WERI-Rb-1 (cell line): ENCODE measurements at places on chromosomes 3 and 15.

DNA sequence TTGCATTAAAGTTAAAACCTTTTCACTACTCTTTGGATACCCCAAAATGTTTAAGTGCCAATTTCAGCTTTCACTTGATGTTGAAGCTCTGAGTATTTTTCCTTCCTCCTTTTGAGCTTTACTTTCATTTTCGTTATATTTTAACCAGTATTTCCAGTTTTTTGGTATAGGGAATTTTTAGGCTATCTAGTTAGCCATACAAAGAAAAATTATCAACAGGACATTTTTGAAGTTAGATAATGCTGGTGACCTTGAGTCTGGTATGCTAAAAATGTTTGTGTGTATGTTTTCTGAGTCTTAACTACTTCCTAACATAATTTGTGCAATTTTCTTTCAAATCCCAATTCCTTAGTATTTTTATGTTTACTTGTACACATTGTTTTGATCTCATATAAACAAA is 284.8 kb downstream of the OTOL1 start:
- DNase-seq: no peak

GRCh38 chr3:41088882-41089281 is 110.4 kb upstream of the CTNNB1 start:
- no peak for DNase-seq

DNA sequence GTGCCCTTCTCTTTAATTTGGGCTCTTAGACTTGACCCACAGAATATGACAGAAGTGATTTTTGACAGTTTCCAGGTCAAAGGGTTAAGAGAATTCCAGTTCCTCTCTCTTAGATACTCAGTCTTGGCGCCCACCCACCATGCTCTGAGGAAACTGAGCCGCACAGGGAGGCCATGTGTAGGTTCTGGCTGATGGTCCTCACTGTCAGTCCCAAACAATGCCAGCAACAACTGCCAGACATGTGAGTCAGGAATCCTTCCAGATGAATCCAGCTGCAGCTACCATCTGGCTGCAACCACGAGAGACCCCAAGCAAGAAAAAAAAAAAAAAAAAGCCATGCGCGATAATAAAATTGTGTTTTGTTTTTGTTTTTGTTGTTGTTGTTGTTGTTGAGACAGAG is 326.6 kb downstream of the MAGI1 start:
- DNase-seq: no peak

DNA sequence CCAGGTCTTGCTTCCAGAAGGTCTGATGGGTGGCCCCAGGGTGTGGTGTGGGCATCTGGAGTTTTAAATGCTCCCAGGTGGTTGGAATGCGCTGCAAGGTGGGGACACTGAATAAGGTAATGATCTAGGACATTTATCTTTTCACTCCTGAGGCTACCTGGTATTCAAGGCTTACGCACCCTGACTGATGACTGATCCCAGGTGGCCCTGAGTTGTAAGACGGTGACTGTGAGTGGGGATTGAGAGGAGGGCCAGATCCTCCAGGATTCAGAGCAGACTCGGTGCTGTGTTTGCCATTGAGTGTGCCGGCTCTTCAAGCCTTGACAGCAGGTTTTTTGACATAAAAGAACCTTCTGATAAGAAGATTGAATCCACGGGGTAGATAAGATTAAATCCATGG is 40.3 kb downstream of the SLC6A20 start:
- no peak for DNase-seq

GRCh38 chr3:197465197-197465995 is 90.4 kb downstream of the BDH1 start:
- DNase-seq: no peak

GRCh38 chr3:17581421-17582080 is 160.9 kb downstream of the TBC1D5 start:
- no peak for DNase-seq

DNA sequence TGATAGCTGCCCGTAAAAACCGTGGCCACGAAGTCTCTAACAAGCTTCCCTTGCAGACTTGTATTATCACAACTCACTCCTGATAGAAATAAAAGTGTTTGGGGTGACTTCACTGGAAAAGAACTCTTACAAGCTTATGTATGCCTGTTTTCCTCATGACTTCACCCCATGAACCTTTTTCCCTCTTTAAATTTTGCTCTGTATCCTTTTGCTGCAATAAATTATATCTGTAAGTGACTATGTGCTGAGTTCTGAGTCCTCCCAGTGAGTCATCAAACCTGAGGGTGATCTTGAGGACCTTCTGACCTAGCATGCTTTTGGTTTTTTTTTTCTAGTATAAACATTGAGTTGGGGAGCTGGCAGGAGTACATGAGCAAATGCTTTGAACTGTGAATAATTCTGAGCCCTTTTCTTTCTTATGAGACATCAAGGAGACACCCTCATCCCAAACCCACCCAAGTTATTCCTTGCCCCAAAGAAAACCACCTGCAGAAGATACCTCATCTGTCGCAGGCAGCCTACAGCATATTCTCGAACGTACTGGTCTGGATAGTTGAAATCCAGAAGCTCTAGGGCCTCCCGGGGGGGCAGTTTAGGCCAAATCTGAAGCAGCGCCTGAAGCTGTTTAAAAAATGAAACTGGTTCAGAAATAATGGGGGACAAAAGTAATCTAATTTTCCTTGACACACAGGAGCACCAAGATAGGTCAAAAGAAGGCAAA is 85.9 kb downstream of the FAIM start:
- no peak for DNase-seq

- no peak for DNase-seq
Measured at GRCh38 chr15:89174476-89174875, 46.9 kb downstream of the RLBP1 start.

DNA sequence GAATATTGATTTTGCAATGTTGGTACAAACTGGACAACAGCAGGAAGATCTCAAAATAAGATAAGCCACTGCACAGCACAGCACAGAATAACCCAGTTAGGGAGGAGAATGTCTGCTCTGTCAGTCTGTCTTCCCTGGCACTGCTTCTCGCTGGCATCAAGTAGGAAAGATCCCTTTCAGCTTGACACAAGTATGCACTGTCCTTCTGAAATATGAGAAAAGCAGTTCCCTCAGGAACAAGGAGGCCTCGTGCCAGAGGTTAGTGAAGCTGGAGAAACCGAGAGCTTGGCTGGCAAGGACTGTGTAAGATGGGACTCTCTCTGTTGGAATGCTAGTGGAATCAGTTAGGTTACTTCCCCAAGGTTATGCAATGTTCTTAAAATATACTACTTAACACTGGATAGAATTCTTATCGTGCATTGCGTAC is 59.1 kb downstream of the FMN1 start:
- DNase-seq: no peak

GRCh38 chr3:28347374-28348264 is 902 bp upstream of the ZCWPW2 start:
- no peak for DNase-seq

DNA sequence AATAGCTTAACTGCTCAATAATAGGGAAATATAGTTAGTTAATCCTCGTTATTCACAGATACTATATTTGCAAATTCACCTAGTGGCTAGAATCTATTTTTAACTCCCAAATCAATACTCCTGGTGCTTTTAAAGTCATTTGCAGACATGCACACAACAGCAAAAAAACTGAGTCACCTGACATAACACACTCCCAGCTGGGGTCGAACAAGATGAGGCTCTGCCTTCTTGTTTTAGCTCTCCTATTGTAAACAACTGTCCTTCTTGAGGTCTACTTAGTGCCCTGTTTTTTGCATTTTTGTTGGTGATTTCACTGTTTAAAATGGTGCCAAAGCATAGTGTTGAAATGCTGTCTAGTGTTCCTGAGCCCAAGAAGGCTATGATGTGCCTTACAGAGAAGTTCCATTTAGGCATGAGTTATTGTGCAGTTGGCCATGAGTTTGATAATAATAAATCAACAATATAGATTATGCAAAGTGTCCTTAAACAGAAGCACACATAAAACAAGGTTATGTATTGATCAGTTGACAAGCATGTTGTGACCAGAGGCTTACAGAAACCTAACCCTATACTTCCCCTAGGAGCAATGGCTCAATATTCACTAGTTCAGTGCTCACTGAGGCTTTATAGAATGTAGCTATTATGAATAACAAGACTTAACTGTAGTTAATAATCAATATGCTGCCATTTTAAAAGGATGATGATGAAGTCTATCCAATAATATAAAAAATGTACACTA is 18.6 kb downstream of the MAP3K13 start:
- DNase-seq: no peak

DNA sequence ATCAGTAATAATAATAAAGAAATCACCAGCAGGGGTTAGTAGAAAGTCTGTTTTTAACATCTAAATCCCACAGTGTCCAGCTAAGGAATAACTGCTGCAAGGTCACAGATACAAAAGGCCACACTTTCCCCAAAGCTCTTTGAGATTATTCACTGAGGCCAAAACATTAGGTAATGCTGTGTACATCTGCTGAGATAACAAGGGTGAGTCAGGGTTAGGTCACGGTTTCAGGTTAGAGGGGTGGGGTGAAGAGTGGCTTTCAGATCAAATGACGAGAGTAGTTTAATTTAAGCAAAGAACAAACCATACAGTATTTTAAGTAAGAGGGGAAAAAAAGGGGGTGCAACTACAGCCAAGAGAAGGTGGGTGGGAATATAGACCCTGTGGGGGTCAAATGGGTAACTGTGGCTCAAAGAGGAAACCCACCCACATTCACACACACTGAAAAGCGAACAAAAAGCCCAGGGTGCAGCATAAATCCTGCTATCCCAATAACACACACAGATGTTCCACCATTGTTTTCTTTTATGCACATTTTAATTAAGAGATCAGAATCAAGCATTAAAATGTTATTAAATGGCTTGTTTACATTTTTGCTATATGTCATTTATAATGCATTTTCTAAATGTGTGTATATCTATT is 412.9 kb downstream of the TIGIT start:
- DNase-seq: no peak

- DNase-seq: no peak
Measured at GRCh38 chr3:153293265-153293664, 131.2 kb downstream of the RAP2B start.

GRCh38 chr3:184405075-184406030 is 25.5 kb downstream of the CHRD start:
- peak; percentile 85 for DNase-seq

DNA sequence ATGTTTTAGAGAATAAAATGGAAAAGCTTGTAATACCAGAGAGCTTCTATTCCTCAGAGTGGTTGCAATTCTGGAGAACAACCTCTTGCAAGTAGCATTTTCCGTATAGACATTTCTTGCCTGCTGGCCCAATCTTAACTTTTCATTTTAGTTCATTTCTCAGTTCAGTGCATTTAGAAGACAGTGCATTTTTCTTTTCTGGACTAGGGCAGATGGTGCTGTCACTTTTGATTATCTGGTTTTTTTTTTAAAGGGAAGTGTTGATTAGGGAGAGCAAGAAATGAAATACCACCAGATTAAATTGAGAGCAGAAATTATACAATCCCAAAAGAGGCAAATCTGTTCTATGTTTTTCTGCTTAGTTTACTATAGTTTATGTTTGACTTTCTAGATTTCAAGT is 172.7 kb downstream of the GHSR start:
- no peak for DNase-seq

DNA sequence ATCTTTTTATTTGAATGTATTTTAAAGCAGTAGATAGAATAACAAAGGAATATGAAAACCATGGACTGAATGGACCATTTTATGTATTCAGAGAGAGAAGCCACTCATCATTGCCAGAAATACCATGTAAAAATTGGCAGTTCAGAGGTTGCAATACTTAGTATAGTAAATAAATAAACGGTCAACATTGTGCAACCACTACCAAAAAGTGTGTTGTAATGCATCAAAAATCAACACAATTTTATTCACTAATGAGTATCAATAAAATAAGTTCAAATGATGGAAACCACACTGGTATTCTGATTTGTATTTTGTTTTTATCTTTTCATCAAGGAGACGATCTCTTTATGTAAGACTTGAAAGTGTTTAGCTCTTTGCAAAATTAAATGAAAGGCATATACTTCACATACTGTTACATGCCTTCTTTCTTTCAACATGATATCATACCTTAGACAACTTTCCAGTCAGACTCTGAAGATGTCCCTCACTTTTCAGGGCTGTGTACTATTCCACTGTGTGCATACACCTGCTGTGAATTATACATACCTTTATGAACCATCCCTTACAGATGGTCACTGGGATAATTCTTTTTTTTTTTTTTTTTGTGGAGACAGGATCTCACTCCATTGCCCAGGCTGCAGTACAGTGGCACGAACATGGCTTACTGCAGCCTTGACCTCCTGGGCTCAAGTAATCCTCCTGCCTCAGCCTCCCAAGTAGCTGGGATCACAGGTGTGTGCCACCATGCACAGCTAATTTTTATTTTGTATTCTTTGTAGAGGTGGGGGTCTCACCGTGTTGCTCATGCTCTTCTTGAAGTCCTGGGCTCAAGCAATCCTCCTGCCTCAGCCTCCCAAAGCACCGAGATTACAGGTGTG is 40.3 kb downstream of the CCK start:
- DNase-seq: no peak

GRCh38 chr3:179093807-179094206 is 22.2 kb upstream of the ZMAT3 start:
- no peak for DNase-seq

- DNase-seq: no peak
Measured at GRCh38 chr3:150970665-150971324, 1.7 kb downstream of the CLRN1 start.

DNA sequence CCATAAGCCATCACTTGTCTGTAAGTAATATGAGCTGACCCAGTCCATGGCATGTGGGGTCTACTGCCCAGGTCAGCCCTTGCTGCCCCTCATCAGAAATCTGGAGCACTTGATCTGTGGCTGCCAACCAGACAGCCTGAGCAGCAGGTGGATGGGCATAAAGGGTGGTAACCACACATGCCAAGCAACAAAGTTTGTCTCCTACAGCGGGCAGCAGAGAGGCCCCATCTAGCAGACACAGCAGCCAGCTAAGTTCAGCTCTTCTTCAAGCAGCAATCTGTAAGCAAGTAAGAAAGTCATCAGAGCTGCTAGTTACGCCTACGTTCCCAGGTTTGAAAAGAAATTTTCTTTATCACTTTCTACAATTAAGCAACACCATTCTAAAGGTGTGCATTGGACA is 27.9 kb downstream of the CHCHD4 start:
- DNase-seq: no peak

DNA sequence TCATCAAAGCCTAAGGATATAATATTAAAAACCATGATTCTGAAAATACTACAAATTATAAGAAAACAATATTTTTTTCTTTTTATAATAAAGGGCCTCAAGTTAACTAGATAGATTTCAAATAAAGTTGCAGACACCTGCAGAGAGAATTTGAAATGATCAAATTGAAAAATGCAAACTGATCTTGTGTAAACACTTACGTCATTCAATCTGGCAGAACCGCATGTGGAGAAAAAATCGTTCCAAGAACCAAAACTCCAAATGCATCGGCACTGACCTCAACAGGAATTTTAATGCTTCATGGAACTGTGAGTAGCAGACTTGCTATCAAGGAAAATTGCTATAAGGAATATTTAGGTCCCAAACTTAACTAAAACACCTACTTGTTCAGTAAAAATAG is 17.2 kb downstream of the CPA3 start:
- DNase-seq: no peak

DNA sequence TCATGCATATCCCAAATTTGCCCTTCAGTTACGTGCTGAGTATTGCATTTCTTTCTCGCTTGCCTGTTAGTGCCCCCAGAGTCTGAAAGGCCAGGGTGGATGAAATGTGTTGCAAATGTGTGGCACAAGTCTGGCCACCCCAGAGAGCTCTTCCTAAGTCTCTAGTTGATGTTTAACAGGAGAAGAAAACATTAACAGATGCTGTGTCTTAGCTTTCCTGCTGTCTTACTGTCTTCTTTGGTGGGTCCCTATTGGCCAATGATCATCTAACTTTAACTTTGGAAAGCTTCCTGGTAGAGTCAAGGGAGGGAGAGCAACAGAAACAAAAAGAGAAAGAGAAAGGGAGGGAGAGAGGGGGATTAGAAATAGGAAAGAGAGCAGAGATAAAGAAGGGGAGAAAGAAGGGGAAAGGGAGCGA is 76.7 kb upstream of the P3H2 start:
- no peak for DNase-seq
